ENCODE measurements at places on chromosomes 2 and 18.
A peak's percentile ranks its signal among the peaks of the same experiment; 100 is the strongest.

GRCh38 chr2:207254591-207255464, 89.1 kb upstream of the KLF7 start:
- no peak for DNase-seq

- DNase-seq, result no peak
Measured at GRCh38 chr18:77658751-77659448, 409.3 kb downstream of the GALR1 start.

DNA sequence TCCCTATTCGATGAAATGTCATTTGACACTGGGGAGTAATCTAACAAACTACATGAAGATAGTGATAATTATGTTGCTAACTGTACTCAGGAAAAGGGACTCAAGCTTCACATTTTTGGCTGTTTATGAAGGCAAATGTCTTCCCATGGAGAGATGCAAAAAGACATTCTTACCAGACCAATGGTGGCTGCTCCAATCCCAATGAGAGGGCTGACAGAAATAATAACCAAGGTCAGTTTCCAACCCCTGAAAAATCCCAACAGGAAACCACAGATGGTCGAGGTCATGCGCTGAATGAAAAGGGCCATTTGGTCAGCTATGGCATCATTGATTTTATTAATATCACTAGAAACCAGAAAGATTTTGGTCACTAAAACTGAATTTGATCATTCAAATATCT, 37.6 kb downstream of the ABCB11 start:
- no peak for DNase-seq

- DNase-seq, result no peak
Measured at GRCh38 chr2:146992057-146992456, 852.8 kb upstream of the ACVR2A start.

DNA sequence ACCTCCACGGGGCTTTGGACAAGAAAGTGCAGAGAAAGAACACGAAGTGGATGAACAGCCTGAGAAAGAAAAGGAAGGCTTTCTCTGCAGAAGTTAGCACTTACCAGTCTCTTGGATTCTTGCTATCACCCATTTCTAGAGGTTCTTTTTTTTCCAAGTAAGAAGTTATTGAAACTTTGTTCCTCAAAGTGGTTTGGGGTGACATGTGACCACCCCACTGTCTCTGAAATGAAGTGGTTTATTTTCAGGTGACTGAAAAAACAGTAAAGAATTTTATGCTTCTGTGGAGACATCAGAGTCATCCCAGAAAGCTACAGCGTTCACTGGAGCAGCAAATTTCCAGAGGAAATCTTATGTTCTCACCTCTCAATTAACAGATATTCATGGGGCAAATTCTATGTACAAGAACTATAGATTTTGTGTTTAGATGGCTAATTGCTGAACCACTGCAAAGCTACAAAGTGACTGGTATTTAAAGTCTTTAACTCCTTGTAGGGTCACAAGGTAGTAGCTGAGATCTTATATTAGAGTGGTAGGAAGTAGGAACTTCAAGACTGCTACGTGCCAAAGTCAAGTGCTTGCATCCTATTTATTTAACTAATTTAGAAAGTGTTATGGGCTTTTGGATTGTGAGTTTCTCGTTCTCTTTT, 267.5 kb downstream of the TGIF1 start:
- DNase-seq, result no peak

DNA sequence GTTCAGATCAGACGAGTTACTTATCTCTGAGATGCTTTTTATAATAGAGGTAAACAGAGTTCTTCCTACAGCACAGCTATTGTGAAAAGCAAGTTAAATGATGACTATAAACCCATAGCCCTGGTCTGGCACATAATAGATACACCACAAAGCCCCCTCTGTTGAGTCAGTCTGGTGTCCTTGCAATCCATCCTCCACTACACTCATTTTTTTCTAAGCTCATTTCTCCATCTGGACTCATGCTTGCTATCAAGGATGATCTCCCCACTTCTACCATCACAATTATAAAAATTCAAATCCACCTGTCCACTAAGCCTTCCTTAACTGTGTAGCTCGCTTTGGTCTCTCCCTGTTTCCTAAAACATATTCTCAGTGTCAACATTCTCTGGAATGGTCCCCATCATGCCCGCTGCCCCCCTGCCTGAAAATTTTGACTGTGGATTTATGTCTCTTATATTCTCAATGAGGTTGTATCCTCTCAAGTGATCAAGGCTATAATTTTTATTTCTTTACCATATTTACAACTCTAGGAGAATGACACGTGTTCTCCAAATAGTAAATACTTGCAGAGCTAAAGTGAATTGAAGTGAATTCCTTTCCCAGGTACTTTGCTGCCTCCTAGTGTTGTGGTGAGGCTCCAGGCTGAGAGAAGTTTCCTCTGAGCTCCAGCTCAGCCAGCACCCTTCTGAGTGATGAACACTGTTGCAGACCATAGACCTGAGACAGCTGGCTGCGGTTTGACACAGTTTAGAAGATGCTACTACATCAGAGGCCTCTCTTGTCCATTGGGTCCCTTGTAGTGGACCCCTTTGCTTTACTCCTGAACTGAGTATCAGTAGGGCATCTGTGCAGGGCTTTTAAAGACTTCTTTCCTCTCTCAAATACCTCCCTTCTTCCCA, 108.7 kb downstream of the DPP10 start:
- peak; percentile 22 for DNase-seq

- no peak for DNase-seq
Measured at GRCh38 chr18:62506495-62507143, 16.2 kb upstream of the ZCCHC2 start.

DNA sequence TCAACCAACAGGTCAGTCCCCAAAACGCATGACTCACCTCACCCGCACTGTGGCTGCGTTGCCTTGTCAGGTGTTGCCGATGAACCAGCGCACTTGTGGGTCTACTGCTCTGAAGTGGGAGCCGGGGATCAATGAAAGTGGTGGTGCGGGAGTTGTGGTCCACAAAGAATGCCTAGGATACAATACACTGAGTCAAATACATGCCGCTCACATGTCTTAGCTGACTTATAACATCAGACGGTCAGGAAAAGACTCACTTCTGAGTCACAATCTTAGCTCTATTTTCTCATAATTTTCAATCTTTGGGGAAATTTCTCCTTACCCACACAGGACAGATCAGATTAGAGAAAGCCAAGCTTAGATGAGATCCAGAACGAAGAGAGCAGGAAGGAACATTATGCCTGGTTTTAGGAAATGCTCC, 107.1 kb upstream of the STK17B start:
- no peak for DNase-seq

Data from hippocampal formation (tissue), 2 donors.